ENCODE measurements at places on chromosomes 1 and 21.

DNA sequence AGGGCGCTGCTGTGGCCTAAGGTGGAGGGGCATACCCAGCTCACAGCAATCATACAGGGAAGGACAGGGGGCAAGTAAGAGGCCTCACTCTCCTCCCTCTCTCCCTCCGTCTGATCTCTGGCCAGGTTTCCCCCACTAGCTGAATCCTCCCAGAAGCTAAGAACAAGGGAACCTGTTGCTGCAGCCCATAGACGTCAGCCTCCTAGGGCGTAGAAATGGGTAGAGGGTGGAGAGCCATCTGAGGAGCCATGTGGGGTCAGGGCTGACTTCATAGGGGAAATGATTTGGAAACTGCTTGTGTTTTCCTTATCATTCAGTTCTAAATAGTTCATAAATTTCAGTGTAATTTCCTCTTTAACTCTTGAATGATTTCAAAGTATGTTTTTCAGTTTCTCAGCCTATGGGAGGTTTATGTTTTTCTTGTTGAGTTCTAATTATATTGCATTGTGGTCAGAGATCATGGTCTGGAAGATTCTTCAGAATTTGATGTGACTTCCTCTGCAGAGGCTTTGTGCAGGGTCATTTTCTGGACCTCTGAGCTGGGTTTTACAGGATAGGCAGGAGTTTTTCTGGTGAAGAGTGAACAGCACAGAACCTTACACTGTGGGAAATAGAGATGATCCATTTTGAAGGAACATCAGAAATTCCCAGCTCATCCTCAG lies 2.3 kb upstream of the MOB3C start:
- DNase-seq = no peak

DNA sequence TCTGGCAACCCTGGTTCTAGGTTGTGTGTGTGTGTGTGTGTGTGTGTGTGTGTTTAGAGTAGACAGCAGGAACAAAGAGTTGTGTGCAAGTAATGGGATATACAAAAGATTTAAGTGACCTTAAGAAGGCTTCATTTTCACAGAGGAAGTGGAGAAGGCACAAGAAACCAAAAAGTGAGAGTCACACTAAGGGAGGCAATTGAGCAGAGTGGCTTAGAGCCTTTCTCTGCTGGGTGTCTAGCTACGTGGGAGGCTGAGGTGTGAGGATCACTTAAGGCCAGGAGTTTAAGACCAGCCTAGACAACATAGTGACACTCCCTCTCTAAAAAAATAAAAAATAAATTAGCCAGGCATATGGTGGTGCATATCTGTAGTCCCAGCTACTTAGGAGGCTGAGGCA lies 44.4 kb upstream of the HAO2 start:
- DNase-seq = no peak

GRCh38 chr1:23459338-23459757 lies 24.6 kb downstream of the ASAP3 start:
- DNase-seq = no peak

DNA sequence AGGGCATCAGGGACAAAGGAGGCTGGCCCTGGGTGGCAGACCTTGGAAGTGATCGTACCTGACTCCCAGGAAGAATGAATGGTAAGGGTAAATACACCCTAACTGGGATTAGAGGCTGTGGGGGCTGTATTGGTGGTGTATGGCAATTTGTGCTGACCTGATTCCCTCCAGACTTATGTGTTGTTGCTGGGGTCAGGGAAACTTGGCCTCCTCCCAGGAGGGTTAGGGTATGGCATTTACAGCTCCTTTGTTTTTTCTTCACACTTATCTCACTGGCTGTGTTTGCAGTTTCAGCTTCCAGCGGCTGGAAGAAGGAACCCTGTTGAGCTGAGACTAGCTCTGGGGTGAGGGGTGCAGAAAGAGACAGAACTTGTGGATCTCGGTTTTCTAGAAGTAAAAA lies 8.2 kb downstream of the VANGL1 start:
- no peak for DNase-seq

- no peak for DNase-seq
Observed at GRCh38 chr1:172140591-172140990, 279.9 kb upstream of the C1orf105 start.

DNA sequence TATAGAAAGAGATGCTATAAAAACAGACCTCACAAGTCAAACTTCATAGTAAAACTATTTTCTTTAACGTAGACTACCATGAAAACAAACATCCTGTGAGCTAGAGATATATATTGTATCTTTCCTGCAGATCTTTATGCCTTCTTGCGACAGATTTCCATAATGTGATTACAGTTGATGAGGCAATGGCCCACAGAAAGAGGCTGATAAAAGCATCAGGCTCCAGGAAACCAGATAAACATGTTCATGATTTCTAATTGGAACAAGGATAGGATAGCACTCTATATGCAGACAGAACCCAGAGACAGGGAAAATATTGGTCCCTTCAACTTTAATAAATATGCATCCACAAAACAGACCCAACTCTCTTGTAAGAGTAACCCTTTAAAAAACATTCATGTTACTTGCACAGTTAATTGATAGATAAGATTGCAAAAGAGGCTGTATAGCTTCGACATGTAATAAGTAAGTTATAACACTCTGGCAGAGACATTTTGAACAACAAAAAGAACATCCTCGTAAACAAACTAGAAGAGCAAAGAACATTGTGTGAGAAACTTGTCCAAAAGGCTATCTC lies 329.4 kb downstream of the AGBL4 start:
- no peak for DNase-seq

DNA sequence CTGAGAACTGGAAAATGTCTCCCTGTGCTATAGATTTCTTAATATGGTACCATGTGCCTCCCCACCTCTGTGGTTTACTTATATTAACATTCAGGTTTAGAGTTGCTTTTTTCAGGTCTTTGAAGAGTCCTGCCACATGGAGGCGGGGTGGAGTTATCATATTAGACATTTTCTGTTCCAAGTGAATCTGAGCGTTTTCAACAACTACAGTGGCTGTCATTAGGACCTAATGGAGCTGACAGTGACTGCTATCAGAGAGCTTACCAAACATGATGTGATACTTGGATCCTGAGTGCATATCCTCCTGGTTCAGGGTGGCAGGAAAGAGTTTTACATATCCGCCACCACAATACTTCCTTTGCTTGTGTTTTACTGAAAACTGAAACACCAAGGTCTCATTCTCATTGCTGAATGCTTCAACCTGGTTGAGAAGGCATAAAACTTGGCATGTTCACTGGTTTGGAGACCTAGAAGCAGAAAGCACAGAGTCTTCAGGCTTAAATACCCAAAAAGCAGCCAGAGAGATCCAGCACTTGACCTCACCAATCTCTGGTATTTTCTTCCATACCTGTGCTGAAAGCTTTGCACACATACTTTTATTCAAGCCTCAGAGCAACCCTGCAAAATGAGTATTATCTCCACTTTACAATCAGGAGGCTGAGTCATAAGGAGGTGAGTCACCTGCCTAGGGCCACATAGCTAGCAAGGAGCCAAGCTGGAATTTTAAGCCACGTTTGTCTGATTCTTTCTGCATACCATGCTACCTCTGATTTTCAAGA lies 47.4 kb upstream of the OSBPL9 start:
- no peak for DNase-seq

GRCh38 chr1:157399984-157400382 lies 152.3 kb downstream of the FCRL5 start:
- DNase-seq = no peak

- DNase-seq = no peak
Observed at GRCh38 chr1:44911026-44911425, 68.0 kb upstream of the PTCH2 start.

DNA sequence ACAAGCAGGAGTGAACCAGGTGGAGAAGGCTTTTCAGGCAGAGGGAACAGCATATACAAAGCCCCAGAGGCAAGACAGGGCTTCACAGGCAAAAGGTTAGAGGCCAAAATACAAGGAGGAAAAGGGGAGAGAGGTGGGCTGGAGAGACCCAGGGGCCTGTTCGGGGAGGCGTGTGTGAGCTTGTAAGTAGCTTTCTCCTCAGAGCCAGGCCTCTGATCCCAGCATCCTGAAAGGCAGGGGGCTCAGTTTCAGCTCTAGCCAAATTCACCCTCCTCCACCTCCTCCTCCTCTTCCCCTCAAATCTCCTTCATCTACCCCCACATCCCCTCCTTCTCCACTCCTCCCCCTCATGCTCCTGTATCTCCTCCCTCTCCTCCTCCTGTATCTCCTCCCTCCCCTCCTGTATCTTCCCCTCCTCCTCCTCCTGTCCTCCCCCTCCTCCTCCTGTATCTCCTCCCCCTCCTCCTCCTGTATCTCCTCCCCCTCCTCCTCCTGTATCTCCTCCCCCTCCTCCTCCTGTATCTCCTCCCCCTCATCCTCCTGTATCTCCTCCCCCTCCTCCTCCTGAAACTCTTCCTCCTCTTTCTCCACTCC lies 148.6 kb downstream of the ST6GALNAC5 start:
- no peak for DNase-seq

GRCh38 chr1:244414543-244414942 lies 37.2 kb downstream of the ADSS2 start:
- DNase-seq = no peak

GRCh38 chr1:163974120-163974519 lies 584.9 kb upstream of the PBX1 start:
- DNase-seq = no peak

Measured in activated T-helper 1 cell treated with anti-CD3 and anti-CD28 coated beads, Interleukin-2, amount 50 U/mL, for 16 hours (primary cell).